Cardiac fibroblast (primary cell): ENCODE measurements at places on chromosomes 1 and 21.

DNA sequence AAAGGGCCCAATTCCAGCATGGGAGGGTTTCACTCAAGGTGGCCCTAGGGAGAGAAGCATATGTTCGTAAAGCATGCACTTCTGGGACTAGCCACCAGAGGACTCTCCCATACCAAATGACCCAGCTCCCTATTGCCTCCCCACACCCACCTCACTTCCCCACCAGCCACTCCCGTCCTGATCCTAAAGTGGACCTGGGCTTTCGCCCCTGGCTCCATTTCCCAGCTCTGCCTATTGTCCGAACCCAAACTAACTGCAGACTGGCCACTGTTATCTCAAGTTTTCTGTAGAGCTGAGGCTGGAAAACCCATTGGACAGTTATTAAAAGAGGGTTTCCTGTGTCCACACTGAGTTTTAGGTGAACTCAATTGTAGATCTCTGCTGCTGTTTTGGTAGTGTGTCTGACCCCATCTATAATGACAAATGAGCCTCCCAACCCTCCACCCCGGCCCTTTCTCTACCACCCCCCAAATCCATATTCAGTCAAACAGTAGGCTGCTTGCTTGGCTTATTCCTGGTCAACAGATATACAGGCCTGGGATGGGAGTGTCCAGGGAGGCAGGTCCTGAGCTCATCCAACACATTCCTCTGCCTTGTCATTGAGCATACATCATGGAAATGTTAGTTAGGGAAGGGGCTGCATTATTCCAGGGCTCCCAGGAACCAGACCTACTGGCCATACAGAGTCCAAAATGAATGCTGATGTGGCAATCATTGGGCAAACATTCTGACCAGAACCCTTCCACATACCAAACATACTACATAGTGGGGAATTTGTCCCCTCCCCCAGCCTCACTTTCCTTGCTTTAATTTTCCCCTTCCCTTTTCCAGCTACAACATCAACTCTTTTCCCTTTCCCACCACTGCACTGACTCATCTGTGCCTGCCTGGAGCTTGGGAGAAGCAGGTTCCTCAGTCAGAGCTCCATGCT, 59.2 kb downstream of the ABCA4 start:
- peak; percentile 88 for DNase-seq

DNA sequence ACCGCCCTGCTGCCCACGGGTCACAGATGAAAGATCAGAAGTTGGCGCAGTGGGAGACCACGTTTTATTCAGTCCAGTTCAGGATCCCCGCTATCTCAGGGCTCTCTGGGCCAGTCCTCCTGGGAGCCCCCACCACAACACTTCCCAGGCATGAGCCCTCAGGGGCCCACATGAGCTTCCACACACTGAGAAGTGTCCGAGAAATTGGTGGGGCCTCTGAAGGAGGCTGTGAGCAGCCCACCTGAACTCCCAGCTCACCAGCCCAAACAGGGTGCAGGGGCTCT, 12.1 kb downstream of the TRIM46 start:
- no peak for DNase-seq

DNA sequence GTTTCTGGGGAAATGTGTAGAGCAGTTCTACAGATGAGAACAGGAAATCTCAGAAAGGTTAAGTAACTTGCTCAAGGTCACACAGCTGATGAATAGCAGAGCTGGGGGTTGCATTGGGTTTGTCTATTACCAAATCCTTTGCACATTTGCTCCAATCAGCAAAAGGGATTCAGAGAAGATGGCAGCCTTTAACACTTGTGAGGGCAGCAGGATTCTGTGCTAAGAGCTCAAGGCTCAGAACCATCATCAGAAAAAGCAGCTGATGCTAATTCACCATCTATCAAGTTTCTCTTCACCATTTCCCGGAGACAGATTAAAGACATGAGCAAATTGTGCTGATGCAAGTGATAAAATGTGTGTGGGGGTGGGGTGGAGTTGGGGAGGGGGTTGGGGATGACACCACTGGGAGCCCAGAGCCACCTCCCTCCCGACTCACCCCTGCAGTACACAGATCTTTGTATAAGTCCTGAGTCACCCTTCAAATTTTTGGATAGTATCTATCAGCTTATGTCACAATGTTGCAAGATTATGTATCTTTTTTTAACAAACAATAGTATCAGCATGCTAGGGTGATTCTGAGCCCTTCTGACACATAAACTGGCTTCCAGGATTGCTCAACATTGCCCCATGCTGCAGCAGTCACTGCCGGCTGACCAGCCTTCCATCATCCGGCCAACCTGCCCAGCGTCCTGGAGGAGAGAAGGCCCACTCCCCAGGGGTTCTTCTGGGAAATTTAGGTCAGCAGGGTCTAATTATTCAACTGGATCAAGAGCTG, 2.8 kb upstream of the SPSB1 start:
- DNase-seq = peak; percentile 93

- DNase-seq = peak; percentile 60
Measured at GRCh38 chr1:205375835-205376545, 19.3 kb upstream of the KLHDC8A start.

GRCh38 chr1:77639056-77639455, 43.4 kb downstream of the ZZZ3 start:
- DNase-seq = peak; percentile 64

GRCh38 chr1:30837653-30838052, 70.9 kb downstream of the SDC3 start:
- peak; percentile 21 for DNase-seq

- DNase-seq = no peak
Measured at GRCh38 chr1:59096501-59096900, 200.4 kb upstream of the FGGY start.

- DNase-seq = no peak
Measured at GRCh38 chr1:164628772-164629171, 69.8 kb downstream of the PBX1 start.

DNA sequence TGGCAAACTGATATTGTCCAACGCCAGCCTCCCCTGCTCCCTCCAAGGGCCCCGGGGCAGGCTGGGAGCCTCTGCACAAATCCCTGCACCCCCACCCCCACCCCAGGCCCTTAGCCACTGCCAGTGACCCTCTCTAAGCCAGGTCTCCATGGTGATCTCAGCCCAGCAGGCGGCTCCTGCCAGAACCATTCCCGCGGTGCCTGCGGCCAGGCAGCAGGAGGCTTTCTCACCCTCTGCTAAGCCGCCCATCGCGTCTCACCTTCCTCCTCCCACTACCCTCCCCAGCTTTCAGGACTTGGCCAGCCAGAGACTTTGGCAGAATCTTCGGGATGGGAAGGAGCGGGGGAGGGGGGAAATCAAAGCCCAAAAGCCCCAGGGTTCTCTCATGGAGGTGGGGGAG, 46.8 kb upstream of the WASF2 start:
- peak; percentile 92 for DNase-seq

DNA sequence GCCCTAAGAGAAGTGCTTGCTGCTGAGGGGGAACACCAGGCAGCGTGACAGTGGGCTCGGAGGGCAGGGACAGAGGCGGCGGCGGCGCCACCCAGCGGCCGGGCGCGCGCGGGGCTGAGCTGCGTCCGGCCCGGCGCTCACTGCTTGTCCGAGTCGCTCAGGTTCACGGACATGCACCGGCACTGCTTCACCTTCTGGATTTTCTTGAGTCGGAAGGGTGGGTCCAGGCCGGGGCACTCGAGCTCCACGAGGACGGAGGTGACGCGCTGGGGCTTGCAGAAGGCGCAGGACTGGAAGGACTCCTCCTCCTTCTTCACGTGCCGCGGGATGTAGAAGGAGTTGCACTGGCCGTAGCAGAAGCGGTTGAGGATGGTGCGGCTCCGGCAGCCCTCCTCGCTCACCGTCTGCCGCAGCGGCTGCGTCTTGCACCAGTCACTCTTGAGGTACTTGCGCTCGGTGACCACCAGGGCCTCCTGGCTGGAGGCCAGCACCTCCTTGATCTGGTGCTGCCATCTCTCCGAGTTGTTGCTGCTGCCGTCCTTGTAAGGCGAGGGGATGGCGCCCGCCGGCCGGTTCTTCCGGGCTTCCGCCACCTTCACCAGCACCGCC, 119.0 kb downstream of the GREM2 start:
- peak; percentile 44 for DNase-seq
